ENCODE measurements at places on chromosomes 2 and 18.

- no peak for DNase-seq
Observed at GRCh38 chr2:239035997-239036731, 188.3 kb downstream of the TWIST2 start.

DNA sequence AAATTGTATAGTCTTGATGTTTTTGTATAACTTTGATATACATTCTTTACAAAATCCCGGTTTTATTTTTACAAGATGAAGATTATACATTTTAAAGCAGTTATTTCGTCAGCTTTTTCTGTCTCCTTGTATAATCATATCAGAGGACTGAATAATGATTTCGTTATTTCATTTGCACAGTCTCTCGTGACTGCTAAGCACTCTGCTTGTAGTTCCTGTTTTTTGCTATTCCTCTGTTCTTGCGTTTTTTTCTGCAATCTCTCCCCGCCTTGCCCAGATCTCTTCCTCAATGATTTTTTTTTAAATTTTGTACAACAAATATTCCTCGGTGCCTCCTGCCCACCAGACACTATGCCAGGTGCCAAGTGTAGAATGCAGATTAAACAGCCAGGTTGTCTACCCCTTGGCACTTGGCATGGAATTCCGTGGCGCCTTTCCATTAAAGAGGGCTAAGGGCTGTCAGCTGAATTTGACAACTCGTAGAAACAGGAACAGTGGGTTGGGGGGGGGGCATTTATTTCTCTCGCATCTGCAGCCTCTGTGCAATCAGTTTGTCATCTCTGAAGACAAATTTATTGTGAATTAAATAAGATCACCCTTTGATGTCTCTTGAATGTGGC, 69.6 kb downstream of the KLHL29 start:
- DNase-seq = no peak

GRCh38 chr2:18682681-18683080, 93.3 kb upstream of the NT5C1B start:
- DNase-seq = no peak

GRCh38 chr2:48043746-48044145, 137.4 kb upstream of the FBXO11 start:
- no peak for DNase-seq

DNA sequence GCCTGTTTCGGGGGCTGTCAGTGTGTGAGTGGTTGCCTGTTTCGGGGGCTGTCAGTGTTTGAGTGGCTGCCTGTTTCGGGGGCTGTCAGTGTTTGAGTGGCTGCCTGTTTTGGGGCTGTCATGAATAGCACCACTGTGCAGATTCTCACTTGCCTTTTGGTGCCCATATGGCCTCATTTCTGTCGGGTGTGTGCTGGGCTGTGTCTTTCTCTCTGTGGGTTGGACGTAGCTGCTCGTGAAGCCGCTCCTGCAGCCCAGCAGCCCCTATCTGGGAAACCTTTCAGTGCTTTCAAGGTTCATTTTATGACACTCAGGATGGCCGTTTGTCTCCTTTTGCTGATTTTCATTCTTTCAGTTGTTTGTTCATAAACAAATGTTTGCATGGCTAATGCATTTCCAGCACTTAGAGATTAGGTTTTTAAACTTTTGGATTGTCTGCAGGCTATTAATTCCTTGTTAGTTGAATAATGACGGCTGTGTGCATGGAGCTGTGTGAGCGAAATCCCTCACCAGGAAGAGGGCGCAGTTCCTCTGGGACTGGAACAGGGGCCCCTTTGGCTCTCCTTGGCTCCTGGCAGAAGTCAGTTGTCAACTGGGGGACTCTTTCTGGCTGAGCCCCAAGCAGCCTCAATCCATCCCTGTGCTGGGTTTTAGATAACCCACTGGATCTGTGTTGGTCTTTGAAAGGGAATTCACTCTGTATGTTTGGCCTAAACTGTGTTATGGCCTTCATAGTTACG, 10.8 kb downstream of the AGAP1 start:
- no peak for DNase-seq

- DNase-seq = no peak
Observed at GRCh38 chr2:60294901-60295635, 258.4 kb downstream of the BCL11A start.

GRCh38 chr2:54666634-54667265, 56.7 kb upstream of the EML6 start:
- DNase-seq = no peak

DNA sequence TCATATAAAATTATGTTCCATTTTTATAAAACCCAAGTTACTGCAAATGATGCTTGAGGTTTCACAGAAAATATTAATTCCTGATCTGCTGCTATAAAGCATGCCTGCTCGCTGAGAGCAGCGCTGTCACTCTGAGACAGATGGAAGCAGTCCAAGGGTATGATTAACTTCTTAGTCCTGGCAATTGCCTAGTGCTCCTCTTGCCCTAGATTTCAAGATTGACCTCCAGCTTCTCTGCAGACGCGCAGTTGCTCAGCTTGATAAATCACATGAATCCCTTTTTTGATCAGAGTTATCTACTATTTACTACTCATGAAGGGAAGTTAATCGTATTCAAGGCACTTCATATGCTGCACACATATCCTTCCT, 154.6 kb upstream of the REV1 start:
- no peak for DNase-seq

- DNase-seq = no peak
Observed at GRCh38 chr18:23871410-23871809, 143.1 kb upstream of the TTC39C start.

DNA sequence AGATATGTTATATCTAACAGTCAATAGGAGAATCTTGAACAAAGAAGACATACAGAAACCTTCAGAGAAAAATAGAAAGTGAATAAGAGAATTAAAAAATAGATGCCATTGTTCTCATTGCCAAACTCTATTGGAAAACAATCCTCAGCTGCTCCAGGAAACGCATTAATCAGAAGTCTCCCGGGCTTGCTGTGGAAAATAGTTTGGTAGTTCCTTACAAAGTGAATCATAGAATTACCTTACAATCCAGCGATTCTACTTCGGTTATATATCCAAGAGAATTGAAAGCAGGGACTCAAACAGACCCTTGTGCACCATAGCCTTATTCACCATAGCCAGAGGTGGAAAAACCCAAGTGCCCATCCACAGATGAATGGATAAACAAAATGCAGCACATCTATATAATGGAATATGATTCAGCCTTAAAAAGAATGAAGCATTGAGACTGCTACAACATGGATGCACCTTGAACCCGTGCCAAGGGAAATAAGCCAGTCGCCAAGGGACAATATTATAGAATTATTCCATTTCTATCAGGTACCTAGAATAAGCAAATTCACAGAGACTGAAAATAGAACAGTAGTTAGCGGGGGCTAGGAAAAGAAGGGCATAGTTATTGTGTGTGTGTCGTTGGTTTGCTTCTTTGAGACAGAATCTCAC, 21.9 kb upstream of the CHRNA1 start:
- DNase-seq = no peak

GRCh38 chr2:204261846-204262245, 283.4 kb upstream of the PARD3B start:
- no peak for DNase-seq

DNA sequence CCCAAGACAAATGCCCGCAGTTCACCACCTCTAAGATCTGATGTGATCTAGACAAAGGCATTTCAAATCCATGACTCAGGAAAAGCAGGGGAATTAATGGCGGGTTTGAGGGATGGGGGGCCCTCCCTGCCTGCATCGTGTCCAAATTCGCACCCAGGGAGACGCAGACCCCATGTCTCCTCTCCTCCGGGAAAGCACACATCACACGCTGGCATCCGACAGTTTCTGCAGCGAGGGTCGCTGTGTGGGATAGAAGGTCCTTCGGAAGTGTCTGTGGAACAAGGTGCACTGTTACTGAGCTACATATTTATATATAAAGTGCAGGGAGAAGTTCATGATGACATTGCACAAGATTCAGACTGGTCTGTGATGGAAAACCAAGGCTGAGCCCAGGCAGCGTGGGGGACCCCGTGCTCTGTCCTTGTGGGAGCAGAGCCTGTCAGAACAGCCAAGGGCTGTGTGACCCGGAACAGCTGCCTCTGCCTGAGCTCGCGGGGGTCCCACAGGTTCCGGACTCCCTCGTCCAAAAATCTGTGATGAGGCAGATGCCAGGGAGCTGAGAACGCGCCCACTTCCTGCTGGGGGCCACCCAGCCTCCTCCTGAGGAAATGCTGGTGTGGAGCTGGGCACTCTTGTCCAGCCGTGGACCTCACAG, 82.3 kb upstream of the CTDP1 start:
- DNase-seq = no peak

DNA sequence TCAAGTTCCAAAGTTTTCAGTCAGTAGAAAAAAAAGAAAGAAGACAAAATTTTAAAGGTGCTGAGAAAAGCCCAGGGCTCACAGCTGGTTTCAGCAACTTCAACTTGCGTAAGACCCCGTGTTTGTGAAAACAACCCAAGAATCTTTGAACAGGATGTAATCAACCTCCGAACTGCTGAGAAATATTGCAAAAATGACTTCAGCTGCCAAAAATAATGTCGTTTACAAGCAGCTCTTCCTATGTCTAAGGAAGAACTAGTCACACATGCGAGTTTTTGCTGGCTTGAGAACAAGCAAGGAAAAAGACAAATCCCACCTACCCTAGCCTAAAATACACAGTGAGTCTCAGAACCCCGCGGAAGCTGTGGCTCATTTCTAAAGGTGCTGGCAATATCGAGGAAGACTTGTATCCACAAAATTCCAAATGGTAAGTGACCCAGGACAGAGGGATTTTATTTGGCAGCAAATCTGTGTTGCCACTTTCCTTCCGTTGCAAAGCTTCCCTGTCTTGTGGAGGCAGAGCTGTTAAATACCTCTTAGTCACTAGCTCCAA, 59.8 kb upstream of the SLC8A1 start:
- DNase-seq = no peak

GRCh38 chr18:25661831-25662230, 309.9 kb upstream of the ZNF521 start:
- DNase-seq = no peak

DNA sequence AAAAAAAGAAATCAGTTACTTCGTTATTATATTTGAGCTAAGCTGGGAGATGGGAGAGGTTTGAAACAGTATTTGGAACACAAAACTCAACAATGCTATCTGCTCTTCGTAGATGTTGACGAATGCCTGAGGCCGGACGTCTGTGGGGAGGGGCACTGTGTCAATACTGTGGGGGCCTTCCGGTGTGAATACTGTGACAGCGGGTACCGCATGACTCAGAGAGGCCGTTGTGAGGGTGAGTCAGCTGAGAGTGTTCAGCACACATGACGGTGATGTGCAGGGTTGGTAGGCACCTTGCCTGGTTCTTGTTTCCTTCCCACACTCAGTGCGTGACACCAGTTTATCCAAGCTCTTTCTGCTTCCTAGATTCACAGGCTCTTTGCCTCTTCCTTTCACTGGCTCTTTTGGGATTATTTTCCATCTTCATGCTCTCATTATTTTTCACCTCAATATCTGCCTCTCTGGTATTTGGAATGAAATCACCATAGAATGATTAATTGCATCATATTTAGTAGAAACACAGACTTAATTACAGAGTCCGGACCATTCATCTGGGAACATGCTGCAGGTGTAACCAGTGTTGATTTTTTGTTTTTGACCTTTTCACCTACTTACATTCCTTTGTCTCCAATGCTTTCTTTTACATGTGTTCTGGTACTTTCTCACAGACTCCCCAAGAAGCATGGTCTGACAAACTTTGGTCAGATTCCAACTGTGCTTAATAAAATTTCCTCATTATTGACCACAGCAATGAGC, 200.6 kb upstream of the RASGRP3 start:
- peak; percentile 6 for DNase-seq

GRCh38 chr18:46226461-46226860, 122.3 kb downstream of the HAUS1 start:
- DNase-seq = no peak

GRCh38 chr2:241232736-241233575, 44.5 kb downstream of the ANO7 start:
- DNase-seq = no peak

DNA sequence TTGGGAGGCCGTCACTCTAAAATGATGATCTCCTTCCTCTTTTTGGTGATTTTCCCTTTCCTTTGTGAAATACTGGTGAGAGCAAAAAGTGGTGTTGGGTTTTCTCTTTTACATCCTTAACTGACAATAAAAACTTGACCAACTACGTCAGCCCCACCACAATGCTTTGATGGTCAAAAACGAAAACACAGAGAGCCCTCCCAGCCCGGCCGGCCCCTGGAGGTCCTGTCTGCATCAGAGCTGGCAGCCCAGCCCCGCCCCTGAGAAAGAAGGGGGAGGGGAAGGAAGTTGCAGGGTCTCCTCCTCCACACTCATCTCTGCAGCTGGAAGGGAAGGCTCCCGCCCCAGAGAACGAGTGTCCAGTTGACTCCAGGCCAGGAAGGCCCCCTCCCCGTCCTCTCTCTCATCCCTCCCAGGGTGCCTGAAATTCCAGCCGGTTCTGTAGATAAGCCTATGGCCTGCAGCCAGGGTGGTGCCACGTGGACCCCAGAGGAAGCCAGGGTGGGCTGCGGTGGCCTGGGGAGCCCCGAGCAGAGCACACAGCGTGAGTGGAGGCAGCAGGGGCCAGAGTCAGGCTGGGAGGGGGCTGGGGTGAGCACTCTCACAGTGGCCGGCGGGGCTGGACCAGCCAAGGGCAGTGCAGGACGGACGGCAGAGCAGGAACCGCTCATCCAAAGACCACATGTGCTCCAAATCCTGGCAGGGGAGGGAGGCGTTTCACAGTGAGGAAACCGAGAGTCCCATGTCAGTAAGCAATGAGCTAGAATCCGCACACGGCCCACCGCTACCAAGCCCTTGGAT, 19.8 kb downstream of the BIN1 start:
- no peak for DNase-seq

- DNase-seq = no peak
Observed at GRCh38 chr2:108413711-108414095, 35.3 kb upstream of the GCC2 start.

DNA sequence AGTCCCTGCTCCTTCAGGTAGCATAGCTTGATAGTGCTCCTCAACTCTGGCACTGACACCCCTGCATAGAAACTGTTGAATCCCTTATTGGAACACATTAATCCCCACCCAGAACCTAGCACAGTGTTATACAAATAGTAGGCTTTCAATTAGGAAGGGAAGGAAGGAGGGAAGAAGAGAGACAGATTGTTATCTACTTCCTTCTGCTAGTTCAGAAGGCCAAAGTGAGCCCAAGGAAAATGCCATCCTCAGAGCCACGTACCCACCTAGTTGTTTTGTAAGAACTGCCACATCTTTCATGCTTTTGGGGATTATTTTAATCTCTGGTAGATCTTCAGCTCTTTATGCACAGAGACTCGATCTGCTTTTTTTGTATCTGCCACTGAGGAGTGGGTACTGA, 75.1 kb downstream of the CLHC1 start:
- DNase-seq = no peak

DNA sequence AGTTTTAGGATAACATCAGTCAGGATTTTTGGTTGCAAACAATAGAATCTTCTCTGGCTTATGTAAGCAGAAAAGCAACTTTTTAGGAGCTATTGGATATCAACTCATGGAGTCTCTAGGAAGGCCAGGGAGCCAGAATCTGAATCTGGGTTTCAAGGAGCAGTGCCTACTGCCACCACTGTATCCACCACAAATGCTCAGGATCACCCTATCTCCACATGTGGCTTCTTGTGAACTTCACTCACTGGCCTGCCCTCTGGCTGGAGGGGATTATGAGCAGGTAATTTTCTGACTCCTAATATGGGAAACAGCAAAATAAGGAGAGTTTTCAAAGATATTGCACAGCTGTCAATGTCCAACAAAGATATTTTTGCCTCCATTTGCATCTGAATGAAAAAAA, 142.9 kb downstream of the PKP4 start:
- no peak for DNase-seq
